Spleen (tissue), 13 donors: ENCODE measurements at places on chromosomes 11 and 22. TPM values are rescaled to one million over a fixed set of nuclear protein-coding genes. Genes with fewer than 3 reads are reported as not detected.

- peaks cover 43% of the 10 kb centered on the region for H3K36me3 ChIP-seq
- H3K27ac ChIP-seq: no peak overlapping the region
- H3K27me3 ChIP-seq: no peaks in the 10 kb centered on the region
- DNase-seq: peak; percentile 68
- peaks cover 79% of the 10 kb centered on the region for H3K4me1 ChIP-seq
These were observed 6.3 kb downstream of the PPM1F start for GRCh38 chr22:21946262-21946925.

The NXF1 gene
- polyA plus RNA-seq: 271 TPM

GRCh38 chr22:37160027-37160426, 10.3 kb upstream of the IL2RB start:
- H3K4me3 ChIP-seq: no peak overlapping the region
- H3K27me3 ChIP-seq: no peaks in the 10 kb centered on the region
- DNase-seq: peak; percentile 47
- no peak overlapping the region for H3K27ac ChIP-seq
- no peaks in the 10 kb centered on the region for H3K36me3 ChIP-seq

DNA sequence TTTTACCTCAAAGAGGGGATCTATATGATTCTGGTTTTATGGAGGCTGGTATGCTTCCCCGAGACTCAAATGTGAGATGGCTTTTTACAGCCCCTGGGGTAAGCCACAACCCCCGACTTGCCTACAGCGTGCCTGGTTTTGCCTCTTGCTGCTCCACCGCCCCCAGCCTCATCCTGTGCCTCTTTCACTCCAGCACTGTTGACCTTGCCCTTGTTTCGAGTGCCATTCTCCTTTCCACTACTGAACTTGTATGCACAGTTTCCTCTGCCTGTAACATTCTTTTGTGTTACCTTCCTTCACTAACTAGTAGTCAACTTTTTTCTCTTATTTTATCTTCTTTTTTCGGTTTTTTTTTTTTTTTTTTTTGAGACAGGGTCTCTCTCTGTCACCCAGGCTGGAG, 219.0 kb upstream of the ZBED5 start:
- no peak overlapping the region for H3K4me3 ChIP-seq
- H3K27ac ChIP-seq: no peak overlapping the region
- no peaks in the 10 kb centered on the region for H3K4me1 ChIP-seq
- no peaks in the 10 kb centered on the region for H3K36me3 ChIP-seq

The NAP1L4 gene
- polyA plus RNA-seq: 79.5 TPM

GRCh38 chr11:83056204-83056603, 15.5 kb downstream of the RAB30 start:
- DNase-seq: no peak
- peaks cover 88% of the 10 kb centered on the region for H3K4me1 ChIP-seq
- H3K4me3 ChIP-seq: no peak overlapping the region
- H3K27me3 ChIP-seq: no peaks in the 10 kb centered on the region

DNA sequence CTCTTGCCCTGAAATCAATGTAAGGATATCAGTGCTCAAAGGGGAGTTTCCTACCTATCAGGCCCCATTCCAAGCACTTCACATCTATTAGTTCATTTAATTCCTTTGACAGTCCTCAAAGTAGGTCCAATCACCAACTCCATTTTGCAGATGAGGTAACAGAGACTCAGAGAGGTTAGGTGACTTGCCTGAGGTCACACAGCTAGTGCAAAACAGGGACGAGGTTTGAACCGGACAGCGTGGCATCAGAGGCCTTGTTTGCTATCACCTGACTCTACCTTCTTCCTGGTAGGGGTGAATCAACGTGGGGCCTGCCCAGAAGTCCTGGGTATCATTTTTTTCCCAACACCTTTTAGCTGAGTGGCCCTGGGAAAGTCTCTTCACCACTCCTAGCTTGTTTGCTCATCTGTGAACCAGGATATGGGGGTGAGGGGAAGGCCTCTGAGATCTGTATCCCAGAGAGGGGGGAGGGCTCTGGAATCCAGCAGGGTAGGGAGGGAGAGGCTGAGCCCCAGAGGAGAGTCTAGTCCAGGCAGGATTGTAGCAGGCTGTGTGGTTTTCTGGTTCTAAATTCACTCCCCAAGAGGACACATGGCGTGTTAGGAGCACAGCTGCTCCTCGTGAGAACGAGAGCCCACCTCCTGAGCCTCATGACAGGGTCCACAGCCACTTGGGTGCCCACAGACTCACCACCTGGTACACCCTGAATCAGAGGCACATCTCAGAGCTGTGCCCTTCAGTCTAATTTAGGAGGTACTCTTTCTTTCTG, 174.7 kb downstream of the MN1 start:
- H3K27me3 ChIP-seq: peaks cover 13% of the 10 kb centered on the region
- no peaks in the 10 kb centered on the region for H3K36me3 ChIP-seq
- no peak overlapping the region for H3K4me3 ChIP-seq
- no peak for DNase-seq
- H3K4me1 ChIP-seq: no peaks in the 10 kb centered on the region
